ENCODE measurements at places on chromosomes 4 and X.

DNA sequence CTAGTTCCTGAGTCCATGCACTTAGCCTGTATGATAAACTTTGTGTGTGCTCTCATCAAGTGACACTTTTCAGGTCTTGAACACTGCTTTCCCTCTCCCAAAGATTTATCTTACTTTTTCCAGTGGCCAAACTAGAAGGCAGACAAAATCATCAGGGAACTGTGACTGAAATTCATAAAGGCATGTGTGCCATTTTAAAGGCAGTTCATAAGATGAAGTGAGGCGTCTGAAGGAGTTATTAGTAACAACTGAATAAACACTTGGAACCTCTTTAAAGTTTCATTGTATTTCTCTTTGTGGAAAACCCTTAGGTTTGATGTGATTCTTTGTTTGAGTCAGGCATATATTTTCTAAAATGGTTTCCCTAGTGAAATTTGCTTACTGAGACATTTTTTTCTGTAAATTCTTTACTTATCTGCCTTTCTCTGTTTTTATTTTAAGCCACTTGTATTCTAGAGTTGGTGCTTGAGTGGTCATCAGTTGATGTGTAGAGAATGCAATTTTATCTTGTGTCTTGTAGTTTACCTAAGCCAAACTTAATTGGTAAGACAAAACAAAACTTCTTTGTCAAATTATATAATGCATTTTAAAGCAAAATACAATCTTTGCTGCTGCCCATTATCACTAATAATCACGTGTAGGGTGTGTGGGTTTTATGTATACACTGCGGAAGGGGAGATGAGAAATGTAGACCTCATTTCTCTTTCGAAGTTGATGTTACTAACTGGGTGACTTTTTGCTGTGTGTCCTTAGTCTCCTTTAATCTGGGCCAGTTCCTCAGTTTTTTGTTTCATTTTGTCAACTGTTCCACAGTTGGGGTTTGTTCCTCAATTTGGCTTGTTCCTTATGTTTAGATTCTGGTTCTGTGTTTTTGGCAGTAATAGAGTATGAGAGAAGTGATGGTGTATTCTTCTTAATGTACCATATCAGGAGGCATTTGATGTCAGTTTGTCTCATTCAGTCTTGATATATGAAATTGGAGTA is 56.8 kb downstream of the RBPJ start:
- DNase-seq, result no peak

DNA sequence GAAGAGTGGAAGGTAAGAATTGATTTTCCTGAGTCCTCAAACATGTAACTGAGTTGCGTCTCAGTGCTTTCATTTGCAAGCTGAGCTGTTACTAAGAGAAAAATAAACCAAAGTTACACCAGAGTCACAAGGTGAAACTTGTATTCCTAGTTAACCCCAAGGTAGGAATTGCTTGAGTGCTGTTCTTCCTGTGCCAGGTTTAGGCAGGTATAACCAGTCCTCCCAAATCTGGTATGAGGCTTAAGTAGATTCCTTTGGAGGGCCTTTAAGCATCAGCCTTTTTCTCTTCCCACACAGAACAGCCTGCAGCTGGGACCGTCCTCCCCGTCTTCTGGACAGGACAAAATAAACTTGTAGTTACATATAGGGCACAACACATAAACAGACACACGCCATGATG is 2.3 kb upstream of the BTC start:
- DNase-seq, result no peak

- no peak for DNase-seq
Measured at GRCh38 chr4:119652998-119653397, 24.4 kb upstream of the PDE5A start.

DNA sequence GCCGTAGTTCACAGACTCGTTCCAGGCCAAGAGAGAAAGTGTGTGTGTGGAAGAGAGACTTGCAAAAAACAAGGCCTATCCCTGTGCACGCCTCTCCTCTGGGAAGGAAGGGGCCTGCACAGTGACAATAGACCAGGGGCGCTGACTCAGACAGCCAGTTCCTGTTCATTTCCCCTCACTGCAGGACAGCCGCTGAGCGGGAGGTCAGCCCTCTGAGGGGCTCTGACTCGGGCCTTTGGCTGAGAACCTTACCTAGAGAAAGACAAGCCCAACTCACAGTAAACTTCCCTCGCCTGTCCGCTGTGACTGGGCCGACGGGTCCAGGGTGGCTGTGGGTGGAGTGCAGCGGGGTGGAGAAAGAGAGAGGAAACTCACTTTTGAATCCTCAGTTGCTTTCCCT is 52.1 kb downstream of the RTL5 start:
- no peak for DNase-seq

GRCh38 chrX:69173906-69174305 is 8.7 kb upstream of the PJA1 start:
- DNase-seq, result no peak

- no peak for DNase-seq
Measured at GRCh38 chrX:120726294-120726693, 96.4 kb upstream of the C1GALT1C1 start.

GRCh38 chr4:31702326-31702725 is 982.2 kb downstream of the PCDH7 start:
- no peak for DNase-seq

DNA sequence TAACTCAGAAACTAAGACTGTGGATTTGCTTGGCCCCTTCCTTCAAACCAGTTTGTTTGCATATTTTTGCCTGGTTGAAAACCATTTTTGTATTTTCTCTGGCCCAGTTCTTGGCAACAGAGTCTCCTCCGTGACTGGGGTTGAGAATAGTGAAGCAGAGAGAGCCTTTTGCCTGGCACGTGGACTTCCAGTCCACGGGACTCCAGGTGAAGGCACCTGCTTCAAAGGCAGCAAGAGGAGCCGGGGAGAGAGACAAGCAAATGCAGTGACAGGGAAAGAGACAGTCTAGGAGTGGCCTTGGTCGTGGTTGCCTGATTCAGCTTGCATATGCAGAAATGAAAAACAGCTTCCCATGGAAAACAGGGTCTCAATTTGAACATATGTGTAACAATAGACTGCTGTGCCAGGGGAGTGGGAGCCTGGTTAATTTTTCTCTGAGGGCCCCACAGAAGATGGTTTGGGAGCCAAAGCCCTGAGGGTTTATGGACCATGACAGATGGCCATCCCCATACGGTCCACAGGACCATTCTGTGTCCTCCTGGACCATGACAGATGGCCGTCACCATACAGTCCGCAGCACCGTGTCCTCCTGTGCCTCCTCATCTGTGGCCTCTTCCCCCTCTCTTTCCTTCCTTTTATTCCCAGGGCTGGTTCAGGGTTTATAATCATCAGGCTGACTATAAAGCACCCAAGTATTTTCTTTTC is 272.2 kb upstream of the RASGEF1B start:
- DNase-seq, result peak; percentile 81

DNA sequence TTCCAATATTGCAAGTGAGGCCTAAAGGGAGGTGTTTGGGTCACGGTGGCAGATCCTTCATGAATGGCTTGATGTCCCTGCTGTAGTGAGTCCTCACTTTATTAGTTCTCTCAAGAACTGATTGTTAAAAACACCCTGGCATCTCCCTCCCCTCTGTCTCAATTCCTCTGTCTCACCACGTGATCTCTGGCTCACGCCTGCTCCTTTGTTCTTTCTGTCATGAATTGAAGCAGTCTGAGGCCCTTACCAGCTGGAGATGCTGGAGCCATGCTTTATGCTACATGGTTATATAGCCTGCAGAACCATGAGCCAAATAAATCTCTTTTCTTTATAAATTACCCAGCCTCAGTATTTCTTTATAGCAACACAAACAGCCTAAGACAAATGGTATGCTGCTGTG is 980.7 kb upstream of the GRIA3 start:
- no peak for DNase-seq

- no peak for DNase-seq
Measured at GRCh38 chr4:24105327-24106038, 215.6 kb upstream of the PPARGC1A start.

DNA sequence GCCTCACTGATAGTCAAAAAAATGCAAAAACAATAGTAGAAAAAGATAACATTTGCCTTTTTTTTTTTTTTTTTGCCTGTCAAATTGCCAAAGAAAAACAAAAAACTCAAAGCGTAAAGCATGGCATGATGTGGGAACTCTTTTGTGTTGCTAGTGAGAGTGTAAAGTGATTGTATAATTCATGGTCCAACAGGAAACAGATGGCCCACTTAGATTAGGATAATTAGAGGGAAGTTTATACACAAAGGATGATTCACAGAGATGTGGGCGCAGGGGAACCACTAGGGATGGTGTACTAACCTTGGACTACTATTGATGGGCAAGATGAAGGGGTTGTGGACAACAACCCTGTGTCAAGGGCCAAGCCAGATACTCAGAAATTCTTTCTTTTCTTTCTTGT is 16.4 kb downstream of the MCUB start:
- DNase-seq, result peak; percentile 71

GRCh38 chrX:11254417-11255109 is 38.6 kb upstream of the AMELX start:
- no peak for DNase-seq

DNA sequence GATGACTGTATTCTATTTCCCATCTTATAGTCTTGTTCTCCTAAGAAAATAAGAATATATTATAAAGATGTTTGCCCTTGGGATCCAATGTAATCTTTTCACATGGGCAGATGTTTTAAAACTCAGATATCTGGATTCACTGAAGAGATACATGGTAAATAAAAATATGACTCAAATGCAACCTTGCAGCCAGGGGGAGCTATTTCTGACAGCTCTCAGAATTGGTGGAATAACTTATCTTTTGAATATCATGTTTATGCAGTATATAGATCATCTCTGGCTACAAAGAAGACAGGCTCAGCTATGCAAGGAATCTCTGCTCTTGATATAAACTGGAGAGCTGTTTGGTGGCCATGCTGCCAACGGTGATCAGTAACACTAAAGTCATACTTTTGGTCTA is 274.7 kb downstream of the GLUD2 start:
- DNase-seq, result no peak

- no peak for DNase-seq
Measured at GRCh38 chrX:120036704-120037103, 40.8 kb downstream of the RHOXF2B start.

- DNase-seq, result no peak
Measured at GRCh38 chr4:8143392-8144140, 15.0 kb downstream of the ABLIM2 start.

GRCh38 chrX:10064736-10065135 is 92.0 kb upstream of the CLCN4 start:
- no peak for DNase-seq

DNA sequence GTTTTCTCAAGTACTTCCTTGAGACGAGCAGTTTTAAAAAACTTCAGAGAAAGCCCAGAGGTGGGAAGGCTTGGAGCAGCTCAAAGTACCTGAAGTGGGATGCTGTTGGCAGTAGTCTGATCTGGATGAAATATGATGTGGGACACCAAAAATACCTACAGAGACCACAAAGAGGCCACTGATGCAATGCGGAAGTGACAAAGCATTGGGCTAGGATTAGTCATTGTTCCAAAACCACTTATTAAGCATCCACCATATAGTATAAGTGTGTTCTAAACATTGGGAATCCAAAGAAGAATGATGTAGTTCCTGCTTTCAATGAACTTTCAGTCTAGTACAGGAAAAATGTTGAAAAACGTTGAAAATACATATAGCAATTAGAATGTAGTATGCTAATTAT is 386.1 kb upstream of the CNKSR2 start:
- no peak for DNase-seq

GRCh38 chrX:29241809-29242208 is 654.6 kb downstream of the IL1RAPL1 start:
- no peak for DNase-seq

- DNase-seq, result no peak
Measured at GRCh38 chr4:76822303-76822702, 75.6 kb downstream of the SOWAHB start.

GRCh38 chr4:16852644-16853043 is 45.8 kb downstream of the LDB2 start:
- no peak for DNase-seq

DNA sequence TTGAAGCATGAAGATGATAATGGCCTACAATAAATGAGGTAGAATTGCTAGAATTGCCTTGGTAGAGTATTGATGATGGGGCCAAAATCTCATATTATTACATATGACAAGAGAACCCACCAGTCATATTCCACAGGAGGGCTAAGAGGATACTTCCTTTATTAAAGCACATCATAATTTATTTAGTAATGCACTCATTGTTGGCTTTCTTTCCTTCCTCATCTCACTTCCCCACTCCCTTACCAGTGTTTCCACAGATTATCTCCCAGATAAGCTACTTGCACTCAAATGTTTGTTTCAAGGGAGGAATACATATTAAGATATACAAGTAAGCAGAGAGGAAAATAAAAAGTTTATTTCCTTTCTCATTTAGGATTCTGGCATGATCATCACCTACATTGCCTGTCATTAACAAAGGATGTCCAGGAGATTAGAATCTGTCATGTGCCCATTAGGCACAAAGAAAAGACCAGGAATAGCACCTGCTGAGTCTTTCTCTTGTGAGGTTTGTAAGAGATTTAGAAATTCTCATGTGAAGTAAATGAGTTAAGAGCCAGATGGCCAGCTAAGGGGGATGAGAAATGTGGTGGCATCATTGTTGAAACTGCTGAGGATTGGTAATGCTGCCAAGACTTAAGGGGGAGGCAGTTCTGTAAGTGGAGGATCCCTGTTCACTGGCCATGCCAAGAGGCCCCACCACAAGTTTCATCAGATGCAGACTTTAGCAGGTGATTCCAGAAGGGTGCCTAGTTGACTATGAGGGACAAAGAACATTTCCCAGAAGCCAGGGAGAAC is 52.4 kb upstream of the PRDM8 start:
- peak; percentile 36 for DNase-seq

- no peak for DNase-seq
Measured at GRCh38 chr4:181278941-181279340, 964.3 kb upstream of the TENM3 start.

DNA sequence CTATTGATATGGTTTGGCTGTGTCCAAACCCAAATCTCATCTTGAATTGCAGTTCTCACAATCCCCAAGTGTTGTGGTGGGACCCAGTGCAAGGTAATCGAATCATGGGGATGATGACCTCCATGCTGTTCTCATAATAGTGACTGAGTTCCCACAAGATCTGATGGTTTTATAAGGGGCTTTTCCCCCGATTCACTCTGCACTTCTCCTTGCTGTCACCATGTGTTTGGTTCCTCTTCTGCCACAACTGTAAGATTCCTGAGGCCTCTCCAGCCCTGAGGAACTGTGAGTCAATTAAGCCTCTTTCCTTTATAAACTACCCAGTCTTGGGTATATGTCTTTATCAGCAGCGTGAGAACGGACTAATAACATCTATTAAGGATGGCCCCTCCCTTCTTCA is 68.8 kb downstream of the FBXW7 start:
- no peak for DNase-seq

- DNase-seq, result no peak
Measured at GRCh38 chr4:169094656-169095231, 84.7 kb upstream of the CBR4 start.

GRCh38 chrX:114611018-114611619 is 27.2 kb downstream of the HTR2C start:
- DNase-seq, result no peak
